ENCODE measurements at places on chromosomes 2 and 18.
A peak's percentile ranks its signal among the peaks of the same experiment; 100 is the strongest.

DNA sequence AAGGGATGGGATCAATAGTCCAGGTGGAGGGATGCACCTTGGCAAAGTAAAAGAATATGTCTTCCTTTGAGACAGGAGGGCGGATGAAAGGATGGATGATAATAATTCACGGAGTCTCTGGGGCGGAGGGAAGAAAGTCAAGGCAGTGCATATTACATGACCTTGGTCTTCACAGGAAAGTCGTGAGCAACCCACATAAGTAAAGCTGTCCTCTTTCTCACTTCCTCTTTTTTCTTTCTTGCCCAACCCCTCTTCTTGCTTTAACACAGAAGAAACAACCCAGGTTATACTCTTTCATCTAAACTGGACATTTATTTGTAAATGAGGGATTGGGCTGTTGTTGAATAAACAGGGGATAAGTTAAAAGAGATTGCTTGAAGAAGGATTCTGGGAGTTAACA, 168.7 kb upstream of the SKOR2 start:
- DNase-seq: no peak

DNA sequence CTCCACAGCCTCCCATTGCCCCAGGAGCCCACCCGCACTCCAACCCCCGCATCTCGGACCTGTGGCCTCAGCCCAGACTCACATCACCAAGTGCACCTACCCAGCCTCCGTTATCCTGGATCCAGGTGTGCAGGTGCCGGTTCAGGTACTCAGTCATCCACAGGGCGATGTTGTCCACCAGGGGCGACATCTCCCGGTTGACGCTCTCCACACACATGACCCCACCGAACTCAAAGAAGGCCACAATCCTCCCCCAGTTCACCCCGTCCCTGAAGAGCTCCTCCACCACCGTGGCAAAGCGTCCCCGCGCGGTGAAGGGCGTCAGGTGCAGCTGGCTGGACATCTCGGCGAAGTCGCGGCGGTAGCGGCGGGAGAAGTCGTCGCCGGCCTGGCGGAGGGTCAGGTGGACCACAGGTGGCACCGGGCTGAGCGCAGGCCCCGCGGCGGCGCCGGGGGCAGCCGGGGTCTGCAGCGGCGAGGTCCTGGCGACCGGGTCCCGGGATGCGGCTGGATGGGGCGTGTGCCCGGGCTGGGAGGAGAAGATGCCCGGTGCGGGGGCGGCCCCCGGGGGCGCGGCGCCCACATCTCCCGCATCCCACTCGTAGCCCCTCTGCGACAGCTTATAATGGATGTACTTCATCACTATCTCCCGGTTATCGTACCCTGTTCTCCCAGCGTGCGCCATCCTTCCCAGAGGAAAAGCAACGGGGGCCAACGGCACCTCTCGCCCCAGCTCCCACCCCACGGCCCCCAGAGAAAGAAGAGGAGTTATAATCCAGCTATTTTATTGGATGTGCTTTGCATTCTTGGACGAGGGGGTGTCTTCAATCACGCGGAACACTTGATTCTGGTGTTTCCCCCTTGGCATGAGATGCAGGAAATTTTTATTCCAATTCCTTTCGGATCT, 1.3 kb downstream of the BCL2 start:
- peak; percentile 74 for DNase-seq

GRCh38 chr18:46554406-46555080, 102.5 kb downstream of the LOXHD1 start:
- no peak for DNase-seq

DNA sequence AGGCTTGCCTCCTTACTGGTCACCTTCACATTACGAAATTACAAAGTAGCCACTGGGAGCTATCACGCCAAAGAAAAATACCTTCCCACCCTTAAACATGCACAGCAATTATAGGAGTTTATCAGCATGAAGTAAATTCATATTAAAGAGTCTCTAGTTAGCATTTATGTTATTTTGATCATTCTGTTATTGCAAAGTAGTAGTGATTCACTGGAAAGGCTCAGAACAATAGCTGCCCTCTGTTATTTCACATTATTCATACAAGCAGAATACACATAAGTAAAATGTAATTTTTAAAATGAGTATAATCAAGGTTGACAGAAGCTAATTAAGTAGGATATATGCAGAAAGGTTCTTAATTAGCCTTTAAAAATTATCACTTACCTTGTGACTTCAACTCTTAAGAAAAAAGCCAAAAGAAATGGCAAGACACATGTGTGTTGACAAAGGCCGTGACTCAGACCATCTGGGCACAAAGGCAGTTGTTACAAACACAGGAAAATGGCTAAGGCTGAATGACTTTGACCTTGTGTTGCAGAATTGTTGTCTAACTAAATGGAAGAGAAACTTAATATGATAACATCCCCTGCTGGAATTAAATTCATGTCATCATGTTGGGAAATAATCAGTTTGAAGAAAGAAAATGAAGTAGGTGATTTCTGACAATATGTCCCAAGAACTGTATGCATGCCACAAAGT, 108.3 kb downstream of the ARL6IP6 start:
- DNase-seq: no peak

DNA sequence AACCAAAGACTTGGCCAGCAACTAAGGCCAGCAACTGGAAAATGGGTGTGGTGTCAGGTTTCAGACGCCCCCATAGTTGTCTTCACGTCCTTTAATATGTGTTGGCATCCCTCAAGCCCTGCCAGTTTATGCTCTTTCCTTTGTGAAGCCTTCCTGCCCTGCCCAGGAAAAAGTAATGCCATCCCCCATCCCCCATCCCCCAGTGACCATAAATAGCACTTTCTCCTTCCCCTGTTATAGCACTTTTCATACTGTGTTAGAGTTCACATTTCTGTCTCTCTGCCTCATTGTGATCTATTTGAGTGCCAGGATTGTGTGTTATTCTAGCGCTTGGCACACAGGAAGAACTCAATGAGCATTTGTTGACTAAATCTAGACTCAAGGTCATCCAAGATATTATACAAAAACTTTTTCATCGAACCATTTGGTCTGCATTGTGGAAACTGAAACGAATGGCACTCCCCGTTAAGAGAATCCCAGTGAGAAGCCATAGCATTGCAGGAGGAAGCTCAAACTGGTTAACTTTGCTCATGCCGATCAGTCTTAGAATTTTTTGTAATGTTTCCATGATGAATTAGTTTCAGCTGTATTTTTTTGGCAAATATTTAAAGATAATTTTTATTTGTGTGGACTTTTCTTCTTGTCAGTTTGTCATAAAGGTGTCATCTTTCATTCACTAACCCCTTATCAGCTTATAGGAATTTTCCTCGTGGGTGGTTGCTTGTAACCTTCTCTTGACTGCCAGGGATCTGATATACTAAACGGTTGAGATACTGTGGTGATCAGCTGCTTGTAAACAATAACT, 15.7 kb downstream of the CRIM1 start:
- no peak for DNase-seq

GRCh38 chr2:186683341-186683740, 10.5 kb upstream of the FAM171B start:
- no peak for DNase-seq

DNA sequence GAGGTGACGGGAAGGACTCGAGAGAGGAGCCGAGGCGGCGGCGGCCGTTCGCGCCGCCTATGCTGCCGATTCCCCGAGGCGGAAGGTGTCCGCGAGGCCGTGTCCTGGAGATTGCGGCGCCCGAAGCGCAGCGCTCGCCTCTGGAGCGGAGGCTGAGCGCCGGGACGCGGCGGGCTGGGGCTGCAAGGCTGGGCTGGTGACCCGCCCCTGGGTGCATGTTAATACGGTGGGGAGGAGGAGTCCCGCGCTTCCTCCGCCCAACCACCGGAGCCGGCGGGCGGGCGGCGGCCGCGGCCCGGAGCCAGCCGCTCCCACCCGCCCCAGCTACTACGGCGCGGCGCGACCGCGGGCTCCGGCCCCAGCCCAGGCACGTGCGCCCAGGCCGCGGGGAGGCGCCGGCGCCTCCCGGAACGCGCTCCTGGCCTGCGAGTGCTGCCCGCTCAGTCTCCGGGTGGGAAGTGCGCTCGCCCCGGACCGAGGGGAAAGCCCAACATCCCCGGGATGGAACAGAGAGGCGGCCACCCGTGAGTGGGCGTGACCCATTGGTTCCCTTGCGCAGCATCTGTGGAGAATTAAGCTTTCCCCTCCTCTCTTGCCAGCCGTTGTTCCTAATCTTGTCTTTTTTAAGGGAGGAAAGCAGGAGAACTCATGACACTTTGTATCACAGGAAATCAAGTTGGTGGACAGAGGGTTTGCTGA, at the start of gene DLGAP1:
DLGAP1 (minus strand) TSS at position 195 of the 699 bp plus-strand sequence.
- peak; percentile 80 for DNase-seq

GRCh38 chr2:186347472-186347871, 138.6 kb upstream of the ZC3H15 start:
- DNase-seq: peak; percentile 16

DNA sequence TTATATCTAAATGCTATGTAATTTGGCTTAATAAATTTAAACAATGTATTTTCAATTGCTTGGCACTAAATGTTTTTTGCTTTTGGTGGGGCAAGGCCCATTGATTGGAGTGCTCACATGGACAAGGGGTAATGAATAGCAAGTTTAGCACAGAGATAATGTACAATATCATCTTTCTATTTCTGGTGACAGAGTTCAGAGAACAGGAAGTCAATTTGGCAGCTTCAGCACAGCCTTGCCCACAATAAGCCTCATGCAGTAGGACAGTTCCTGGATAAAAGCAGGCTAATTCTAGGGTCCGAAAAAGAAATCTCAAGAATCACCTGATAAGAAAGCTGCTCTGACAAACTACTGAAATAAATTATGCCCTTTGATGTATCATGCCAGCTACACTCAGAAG, 443.9 kb upstream of the FSHR start:
- DNase-seq: no peak

DNA sequence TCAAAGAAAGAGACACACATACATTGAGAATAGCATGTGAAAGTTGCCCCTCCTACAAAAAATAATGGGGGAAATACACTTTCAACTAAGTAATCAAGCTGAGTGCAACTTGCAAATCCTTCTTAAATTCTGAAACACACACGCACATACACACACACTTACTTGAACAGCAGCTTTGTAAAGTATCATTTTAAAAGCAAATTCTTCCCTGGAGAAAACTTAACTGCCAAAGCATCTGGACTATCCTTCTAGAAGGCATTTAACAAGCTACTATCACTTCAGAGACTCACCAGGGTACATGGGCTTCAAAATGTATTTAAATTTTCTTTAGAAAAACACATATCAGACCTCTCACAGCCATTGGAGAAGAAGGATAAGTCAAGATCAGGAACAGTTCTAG, 15.3 kb downstream of the GAREM1 start:
- no peak for DNase-seq

- no peak for DNase-seq
Measured at GRCh38 chr2:239929504-239929903, 95.6 kb downstream of the NDUFA10 start.

GRCh38 chr2:61639721-61640120, 101.6 kb upstream of the XPO1 start:
- no peak for DNase-seq

DNA sequence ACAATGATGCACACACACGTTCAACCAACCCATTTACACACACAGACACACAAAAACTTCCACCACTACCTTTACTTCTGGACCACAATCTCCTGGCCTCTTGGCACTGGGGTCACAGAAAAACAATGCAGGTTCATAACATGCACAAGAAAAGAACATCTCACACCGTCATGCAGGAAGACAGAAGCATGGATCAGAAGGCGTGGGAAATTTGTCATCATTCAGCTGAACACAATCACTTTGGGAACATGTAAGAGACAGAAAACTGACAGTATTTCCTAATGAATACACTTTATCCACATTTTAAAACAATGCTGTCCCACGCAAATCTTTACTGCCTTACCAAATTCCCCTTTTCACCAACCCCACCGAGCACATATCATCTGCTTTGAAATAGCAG, 501.9 kb upstream of the KLHL29 start:
- DNase-seq: no peak

- no peak for DNase-seq
Measured at GRCh38 chr2:85560812-85561279, 447 bp downstream of the GGCX start.

GRCh38 chr18:49677762-49678413, 116.0 kb downstream of the LIPG start:
- DNase-seq: no peak

DNA sequence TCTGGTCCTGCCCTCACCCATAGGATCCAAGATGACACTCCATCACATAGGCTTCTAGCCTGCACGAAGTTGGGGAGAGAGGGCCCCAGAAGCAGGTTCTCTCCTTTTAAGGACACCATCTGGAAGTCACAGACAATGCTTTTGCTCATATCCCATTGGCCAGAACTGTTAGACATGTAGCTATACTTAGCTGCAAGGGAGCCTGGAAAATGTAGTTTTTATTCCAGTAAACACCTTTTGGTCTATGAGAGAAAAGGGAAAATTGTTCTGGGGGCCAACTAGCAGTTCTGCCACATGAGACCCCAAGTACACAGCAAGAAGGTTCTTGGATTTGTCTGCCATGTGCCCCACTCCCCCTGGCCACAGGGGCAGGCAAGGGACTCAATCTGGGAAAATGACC, 206.1 kb downstream of the ZFP36L2 start:
- no peak for DNase-seq

DNA sequence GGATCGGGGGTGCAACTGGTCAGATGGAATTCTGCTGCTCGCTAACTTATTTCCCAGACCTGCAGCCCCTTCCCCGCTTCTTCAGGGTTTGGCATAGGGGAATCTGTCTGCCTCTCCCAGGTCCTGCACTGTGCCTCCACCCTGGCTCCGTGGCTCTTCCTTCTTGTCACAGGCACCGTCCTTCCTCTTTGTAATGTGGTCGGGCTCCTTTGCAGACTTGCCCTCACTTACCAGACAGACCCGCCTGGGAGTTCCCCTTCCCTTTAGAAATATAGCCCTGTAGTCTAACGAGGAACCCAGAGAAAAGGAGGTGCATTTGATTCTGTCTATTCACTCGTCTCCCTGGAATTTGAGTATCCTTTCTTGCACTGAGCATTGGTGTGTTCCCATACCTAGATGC, 63.9 kb upstream of the PAX8 start:
- no peak for DNase-seq

DNA sequence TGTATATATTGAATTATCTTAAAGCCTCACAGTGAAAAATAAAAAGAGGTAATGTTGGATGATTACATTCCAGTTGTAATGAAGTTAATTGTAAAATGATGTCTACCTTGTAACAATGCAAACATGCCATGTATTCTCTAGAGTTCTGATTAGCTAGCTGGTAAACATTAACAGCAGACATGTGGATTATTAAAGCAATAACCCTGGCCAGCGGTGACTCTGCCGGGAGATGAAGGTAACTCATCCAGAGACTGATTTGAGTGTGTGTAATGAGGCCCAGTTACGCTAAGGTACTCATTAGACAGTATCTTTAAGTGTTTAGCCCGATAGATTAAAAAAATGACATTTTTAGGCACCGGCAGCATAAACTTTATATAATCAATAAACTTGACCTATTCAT, 79.6 kb upstream of the REV1 start:
- DNase-seq: no peak

DNA sequence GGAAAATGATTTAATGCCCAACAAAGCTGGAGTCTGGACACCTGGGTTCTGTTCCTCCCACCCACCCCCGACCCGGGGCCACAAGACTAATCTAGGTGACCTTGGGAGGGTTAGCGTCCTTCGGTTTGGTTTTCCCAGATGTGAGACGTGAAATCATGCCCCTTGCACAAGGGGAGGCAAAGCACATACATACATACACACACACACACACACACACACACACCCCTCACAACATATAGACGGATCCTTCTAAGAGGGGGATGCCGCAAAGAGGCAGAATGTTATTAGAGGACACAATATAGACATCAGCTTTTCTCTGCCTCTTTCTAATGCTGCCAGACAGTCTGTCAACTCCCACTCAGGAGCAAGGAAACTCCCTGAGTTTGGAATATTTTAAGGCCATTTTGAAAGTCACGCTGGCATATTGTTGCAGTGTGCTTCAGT, 616 bp upstream of the RBMS1 start:
- DNase-seq: peak; percentile 17

All from A673 (cell line).